ENCODE measurements at places on chromosomes 1 and 21.

GRCh38 chr1:15452216-15452615 is 4.3 kb upstream of the CELA2A start:
- DNase-seq, result no peak

DNA sequence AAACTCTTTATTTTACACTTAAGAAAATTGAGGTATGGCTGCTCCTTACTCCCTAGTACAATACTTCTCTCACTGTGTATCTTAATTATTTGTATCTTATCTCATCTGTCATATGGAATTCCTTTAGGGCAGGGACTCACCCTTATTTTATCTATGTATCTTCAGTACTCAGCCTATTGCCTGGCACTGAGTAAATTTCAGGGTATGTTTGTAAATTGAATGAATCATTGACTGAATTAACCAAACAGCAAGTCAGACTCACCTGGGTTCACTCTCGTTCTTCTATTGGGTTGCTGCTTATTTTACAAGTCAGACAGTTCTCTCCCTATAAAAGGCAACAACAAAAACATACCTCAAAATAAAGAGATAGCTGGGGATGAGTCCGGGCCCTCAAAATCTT is 63.8 kb downstream of the LAMC1 start:
- DNase-seq, result no peak

DNA sequence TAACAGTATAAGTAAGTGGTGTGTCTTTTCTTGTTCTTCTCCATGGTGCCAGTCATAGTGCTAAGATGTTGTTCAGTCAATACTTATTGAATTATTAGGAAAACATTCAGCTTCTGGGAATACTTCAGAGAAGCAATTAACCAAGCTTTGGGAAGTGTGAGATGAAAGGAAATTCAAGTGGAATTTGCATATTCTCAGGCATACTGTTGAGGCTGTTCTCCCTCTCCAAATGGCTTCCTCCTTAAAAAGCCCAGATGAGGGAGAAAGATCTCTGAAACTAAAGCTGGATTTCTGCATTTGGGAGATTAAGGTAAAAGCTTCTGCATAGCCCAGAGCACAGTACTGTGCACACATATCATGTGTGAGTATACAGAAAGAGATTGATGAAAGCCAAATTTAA is 73.4 kb downstream of the MACF1 start:
- DNase-seq, result no peak

DNA sequence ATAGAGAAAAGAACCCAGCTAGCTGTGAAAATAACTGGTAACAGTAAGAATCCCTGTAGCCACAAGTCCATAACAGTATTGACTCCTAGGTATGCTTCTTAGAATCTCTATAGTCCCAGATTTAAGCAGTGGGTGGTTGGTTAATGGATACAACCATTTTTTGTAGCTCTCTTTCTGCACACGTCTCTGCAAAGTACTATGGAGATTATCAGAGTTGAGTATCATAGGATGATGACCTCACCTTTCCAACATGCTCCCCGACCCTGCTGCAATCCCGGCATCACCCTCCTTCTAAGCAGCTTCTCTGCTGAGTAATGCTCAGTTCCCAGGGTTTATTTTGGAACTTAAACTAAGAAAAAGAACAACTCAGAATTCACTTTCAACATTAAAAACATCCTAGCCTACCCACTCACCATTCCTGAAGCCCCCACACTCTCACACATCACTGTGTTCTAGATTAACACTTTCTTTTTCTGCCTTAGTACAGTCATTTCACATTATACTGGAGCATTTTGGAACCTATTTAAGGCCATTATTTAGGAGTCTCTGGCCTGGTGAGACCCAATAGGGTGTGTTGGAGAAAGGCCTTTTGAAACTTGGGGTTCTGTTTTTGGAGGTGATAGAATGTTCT is 2.7 kb downstream of the MLLT11 start:
- no peak for DNase-seq

DNA sequence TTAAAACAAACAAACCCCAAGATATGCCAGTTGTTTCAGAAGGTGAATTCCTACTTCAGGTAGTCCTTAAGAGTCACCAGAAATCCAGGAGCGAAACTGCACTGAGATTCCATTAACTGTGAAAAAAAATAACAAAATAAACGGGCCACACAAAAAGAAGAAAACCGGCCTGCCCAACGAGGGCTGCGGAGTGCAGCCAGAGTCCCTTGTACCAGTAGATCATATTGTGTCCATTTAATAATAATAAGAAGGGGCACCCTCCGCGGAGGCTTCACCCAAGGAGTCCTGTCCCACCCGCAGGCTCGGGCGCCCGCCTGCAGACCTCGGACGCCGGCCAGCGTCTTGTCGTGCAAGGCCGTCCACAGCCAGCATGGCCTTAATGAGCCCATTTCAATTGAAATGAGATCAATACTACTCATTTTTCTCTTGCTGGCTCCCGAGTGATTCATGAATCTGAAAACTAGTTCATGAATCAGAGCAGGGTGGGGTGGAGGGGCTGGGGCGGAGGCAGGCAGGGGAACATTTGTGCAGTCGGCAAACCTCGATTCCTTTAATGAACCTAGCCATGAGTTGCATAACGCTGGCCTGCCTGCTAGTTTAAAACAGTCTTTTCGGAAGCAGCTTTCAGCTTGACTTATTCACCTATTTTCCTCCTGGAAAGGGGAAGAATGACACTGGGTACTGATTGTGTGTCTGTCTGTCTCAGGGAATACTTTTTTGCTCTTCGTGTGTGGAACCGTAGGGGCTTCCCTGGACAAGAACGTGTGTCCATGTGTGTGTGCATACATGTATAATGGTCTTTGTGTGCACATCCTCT is 113.1 kb upstream of the IRF2BP2 start:
- DNase-seq, result no peak

GRCh38 chr1:204390751-204391466 is 20.7 kb downstream of the PPP1R15B start:
- no peak for DNase-seq

GRCh38 chr1:238466459-238466858 is 575.7 kb upstream of the ZP4 start:
- DNase-seq, result no peak

DNA sequence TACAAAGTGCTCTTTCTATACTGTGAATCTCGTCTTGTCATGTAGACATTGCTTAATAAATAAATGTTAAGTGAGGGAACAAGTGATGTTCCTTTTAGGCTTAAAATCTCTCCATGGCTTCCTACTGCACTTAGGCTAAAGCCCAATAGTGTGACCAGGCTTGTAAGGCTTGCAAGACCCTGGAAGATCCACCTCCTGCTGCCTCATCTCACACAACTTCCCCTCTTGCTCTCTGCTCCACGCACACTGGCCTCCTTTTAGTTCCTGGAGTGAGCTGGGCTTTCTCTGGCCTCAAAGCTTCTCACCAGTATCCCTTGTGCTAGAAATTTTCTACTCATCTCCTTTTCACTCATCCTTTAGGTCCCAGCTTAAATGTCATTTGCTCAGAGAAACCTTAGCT is 41.5 kb upstream of the DIPK1A start:
- DNase-seq, result no peak

- no peak for DNase-seq
These were observed 4.4 kb downstream of the LYPD8 start for GRCh38 chr1:248751142-248751541.

- DNase-seq, result no peak
These were observed 65.1 kb upstream of the JUN start for GRCh38 chr1:58848818-58849411.

- DNase-seq, result no peak
These were observed 792.8 kb upstream of the B3GALT2 start for GRCh38 chr1:193979219-193979618.

DNA sequence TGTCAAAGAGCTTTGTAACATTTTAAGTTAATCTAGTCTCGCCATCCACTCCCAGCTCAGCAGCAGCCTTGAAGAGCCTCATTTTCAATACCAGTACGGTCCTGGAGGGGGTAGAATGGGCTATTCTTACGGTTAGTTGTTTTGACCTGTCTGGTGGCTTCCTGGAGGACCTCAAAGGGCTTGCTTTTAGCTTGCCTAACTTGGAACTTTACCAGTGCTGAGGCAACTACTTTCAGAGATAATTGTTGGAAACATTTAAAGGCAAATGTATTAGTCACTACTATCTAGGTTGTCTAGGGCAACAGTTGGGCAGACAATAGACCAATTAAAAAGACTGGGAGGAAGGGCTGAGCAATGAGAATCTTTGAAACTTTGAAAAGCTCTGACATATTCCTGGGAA is 56.0 kb downstream of the TTLL7 start:
- DNase-seq, result no peak

GRCh38 chr1:2180297-2181245 is 14.0 kb downstream of the FAAP20 start:
- no peak for DNase-seq

- no peak for DNase-seq
These were observed 5.4 kb downstream of the SOAT1 start for GRCh38 chr1:179298952-179299351.

DNA sequence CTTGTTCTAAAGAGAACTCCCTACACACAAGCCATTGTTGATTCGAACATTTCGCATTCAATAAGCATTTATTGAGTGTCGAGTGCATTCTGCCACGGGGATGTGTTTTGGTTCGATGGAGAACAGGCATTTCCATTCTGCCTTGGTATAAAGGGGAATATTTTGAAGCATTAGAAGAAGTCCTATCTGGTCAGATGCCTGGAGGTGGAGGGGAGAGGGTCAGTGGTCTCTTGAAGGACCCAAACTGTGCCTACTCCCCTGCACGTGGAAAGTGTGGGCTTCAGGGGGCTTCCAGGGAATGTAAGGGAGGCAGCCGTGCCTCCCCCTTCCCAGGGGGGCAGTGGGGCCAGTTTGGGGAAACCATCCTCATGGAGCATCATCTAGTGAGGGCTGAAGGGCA is 8.3 kb downstream of the AJAP1 start:
- DNase-seq, result no peak

GRCh38 chr1:42658877-42659337 is 684 bp downstream of the PPIH start:
- DNase-seq, result no peak

- no peak for DNase-seq
These were observed 1.5 kb downstream of the L1TD1 start for GRCh38 chr1:62196086-62196690.

DNA sequence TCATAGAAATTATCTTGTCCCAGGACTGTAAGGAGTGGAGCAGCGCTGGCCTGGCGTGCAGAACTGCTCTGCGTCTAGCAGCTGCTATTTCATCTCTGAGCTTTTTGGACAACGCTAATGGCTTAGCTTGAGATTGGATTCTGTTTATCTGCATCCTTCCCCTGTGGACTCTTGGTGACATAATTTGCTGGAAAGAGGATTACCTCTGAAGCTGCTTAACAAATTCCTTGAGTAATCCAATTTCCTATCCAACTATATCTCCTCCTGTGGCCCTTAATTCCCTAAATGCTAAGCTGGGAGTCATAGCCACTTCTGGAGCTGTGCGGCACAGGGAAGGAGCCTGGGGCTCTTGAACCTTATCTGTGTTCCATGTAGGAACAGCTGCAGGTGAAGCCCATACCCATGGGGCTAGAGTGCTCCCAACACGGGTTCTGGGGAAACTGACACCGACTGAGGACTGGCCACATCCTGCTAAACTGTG is 43.2 kb downstream of the IL6R start:
- DNase-seq, result no peak

DNA sequence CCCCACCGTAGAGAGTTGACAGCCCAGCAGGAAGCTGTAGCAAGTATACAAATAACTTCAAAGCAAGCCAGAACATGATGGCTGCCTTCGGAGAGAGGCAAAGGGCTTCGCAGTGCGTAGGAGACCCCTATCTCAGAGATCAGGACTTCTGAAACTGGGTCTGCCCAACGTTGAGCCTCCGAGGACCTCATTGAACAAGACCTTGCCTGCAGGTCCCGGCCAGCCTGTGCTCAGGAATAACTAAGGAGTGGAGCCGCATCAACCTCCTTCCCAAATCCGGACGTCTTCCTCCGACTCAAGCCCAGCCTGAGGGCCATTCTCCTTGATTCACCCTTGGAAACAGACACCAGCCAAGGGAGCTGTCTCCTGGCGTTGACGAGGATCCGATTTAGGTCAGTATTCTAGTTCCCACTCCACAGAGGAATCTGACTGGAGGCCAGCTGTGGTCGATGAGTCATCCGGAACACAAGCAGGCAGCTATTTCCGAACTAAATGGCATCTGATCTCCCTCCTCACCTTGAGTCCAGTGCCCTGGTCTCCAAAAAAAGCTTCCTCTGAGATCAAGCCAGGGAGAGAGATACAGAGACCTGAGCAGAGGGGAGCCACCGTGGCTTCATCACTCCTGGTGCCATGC is 166.5 kb upstream of the COA6 start:
- no peak for DNase-seq

- no peak for DNase-seq
These were observed 3.2 kb downstream of the PPP1R12B start for GRCh38 chr1:202351725-202352124.

GRCh38 chr1:35032384-35032739 is 617 bp upstream of the ZMYM6 start:
- DNase-seq, result no peak

- DNase-seq, result no peak
These were observed 24.7 kb downstream of the VPS45 start for GRCh38 chr1:150092180-150092791.

DNA sequence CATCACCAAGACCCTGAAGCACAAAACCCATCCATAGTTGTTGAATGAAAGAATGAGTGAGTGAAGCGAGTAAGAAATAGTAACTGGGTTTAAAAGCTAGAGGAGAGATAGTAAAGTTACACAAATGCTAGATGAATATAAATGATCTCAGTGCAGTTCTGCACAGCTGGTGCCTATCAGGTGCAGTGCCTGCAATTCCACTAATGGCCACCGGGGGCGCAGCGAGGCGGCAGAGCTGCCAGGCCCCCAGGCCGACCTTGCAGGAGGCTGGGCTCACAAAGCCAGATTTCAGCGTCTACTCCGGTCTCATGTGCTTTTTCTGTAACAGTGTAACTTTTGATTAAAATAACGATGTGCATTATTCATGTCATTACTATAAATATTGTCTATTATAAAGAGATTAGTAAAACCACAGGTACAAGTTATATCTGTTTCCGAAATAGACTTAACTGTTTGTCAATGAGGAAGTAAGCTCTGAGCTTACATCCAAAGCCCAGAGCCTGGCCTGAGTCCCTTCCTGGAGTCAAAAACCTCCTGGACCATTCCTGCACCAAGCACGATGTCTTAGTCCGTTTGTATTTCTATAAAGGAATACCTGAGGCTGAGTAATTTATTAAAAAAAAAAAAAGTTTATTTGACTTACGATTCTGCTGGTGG is 477.6 kb downstream of the NPHP4 start:
- no peak for DNase-seq

DNA sequence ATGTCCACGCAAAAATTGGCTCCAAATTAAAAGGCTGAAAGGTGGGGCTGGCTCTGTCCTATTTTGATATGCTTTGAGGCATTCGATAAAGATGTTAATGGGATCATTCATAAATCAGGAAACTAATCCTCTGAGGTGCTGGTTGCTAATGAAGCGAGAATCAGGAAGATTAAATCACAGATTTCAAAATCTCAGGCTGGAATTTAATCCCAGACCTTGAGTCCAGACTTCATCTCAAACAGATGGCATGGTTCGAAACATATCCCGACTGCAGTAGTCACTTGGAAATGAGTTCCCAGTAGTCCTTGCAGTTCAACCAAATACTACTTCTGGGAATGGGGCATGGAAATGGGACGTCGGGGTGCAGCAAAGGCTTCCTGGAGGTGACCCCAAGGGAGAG is 4.5 kb upstream of the KLF17 start:
- DNase-seq, result no peak

Measured in NCI-H526 treated with DMSO at 0.1 percent for 48 hours (cell line).